ENCODE measurements at places on chromosomes 7 and 10.

- DNase-seq = peak; percentile 98
These were observed 107.2 kb upstream of the LYZL2 start for GRCh38 chr10:30736685-30737232.

DNA sequence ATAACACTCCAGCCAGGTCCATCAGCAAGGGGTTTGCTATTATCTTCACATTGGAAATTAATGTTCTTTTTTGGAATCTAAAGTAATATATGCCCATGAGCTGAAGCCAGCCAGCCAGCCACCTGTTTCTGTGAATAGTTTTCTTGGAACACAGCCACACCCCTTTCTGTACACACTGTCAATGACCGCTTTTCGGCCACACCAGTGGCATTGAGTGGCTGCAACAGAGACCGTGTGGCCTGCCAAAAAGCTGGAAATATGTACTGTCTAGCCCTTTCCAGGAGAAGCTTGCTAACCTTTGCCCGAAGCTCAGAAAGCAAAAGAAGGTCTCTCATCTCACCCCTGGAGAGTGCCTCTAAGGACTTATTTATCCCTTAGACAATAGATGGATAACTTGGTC, 98.5 kb upstream of the NPS start:
- DNase-seq = no peak

- DNase-seq = no peak
These were observed 97.6 kb downstream of the KIAA1217 start for GRCh38 chr10:24306507-24306875.

GRCh38 chr10:109895095-109895818, 28.1 kb downstream of the XPNPEP1 start:
- no peak for DNase-seq

DNA sequence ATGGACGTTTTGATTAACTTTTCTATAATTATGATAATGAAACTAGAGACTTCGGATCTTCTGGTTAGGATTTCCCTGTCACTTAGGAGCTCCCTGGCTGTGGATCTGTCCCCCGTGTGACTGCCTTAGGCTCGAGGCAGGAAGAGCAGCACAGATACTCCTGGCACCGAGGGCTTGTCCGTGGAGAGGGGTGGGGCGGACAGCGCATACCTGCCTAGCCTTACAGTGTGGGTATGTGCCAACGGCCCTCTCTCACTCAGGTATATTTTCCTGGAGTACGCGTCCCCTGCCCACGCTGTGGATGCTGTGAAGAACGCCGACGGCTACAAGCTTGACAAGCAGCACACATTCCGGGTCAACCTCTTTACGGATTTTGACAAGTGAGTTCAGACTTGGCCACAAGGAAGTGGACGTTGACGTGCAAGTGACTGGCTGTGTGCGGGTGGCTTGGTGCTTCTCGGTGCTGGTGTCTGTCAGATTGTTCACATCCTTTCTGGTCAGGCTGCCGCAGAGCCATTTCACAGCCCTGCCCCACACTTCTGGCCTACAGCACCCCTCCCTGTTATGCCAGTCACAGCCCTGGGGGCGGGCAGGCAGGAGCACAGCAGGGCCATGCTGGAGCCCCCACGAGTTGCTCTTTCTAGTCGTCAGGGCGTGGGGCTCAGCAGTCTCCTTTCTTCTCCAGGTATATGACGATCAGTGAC, 7.9 kb downstream of the EIF3B start:
- no peak for DNase-seq

All from non-pigmented ciliary epithelial cell (primary cell).